Left renal pelvis (tissue), 4 donors: ENCODE measurements at places on chromosomes 7 and 10.

DNA sequence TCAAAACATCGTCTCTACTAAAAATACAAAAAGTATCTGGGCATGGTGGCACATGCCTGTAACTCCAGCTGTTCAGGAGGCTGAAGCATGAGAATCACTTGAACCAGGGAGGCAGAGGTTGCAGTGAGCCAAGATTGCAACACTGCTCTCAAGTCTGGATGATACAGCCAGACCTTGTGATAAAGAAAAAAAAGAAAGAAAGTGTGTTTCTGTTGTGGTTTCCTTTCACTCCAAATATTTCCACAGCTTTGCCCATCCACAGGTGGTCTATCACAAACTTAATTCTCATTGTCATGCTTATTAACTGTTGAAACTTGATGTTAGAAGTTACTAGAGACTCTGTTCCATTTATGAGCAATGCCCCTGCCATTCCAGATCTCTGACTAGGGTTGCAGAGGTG lies 316.0 kb upstream of the SEMA3C start:
- no peak for DNase-seq

DNA sequence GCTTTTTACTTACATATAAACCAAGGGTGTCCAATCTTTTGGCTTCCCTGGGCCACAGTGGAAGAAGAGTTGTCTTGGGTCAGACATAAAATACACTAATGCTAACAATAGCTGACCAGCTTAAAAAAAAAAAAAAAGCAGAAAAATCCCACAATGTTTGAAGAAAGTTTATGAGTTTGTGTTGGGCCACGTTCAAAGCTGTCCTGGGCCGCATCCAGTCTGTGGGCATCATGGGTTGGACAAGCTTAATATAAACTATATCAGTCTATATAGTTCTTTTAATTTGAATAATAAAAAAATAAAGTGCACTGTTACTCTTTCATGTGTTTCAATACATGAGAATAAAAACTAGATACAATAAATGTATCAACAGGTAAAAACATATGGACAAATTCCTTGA lies 179.9 kb downstream of the DNAJC1 start:
- DNase-seq = no peak

DNA sequence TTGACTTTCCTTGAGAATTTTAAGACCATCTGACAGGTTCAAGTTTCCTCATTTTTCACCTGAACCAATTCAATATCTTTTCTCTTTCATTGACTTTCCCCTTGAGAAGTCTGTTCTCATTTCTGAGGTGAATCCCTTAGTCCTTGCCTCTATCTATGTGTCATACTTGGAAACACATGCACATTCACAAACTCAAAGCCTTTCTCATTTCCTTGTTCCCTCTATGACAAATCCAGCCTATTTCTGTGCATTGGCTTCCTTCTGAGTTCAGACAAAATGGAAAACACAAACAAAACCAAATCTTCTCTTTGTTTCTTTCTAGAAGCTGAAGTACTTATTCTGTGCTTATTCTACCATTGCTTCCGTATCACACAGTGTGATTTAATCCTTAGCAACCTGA lies 13.8 kb downstream of the PTTG1IP2 start:
- no peak for DNase-seq

DNA sequence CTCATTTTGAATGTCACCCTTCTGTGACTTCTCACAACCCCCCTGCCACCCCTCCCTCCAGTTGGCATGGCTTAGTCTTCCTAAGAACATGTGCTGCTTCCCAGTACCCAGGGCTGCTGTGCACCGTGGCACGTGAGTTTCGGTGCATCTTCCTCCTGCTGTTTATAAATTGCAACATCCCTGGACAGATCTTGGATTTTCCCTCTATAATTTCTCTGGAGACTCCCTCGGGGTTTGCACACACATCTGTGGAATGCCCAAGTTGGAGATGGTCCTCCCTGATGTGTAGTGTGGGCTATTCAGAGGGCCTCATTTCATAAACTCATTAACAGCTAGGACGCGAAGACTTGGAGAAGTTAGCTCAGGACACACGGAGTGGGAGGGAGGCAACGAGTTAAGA lies 52.9 kb downstream of the IKZF1 start:
- no peak for DNase-seq

- DNase-seq = no peak
Observed at GRCh38 chr7:142161921-142162320, 50.4 kb downstream of the MGAM2 start.

DNA sequence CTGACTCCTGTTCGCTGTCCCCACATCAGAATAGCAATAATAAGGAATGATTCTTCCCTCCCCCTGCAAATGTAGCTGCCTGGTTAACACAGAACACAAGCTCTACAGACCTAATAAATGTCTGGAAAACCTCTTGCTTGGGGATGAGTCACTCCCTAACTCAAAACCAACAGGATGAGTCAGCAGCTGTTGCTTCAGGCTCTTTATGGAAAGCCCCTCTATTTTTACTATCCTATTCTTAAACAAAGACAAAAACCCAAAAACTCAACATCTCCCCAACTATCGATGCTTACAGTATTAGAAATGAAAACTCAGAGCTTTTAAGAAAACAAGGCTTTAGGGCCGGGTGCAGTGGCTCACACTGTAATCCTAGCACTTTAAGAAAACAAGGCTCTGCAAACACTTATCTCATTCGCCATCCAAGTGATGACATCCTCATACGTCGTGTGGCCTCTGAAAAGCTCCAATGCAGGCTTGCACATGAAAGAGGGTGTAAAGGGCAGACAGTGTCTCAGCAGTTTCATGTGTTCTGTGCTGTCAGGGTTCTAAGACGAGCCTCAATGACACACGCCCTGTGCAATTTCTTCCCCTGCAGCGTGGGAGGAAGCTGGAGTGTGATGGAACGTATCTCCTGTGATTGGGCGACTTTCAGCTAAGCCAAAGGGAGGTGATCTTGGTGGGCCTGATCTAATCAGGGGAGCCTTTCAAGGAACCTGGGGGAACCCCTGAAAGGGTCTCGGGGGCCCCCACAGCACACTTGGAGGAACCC lies 70.1 kb downstream of the AMZ1 start:
- no peak for DNase-seq

GRCh38 chr7:156473476-156474240 lies 166.9 kb upstream of the RNF32 start:
- no peak for DNase-seq

DNA sequence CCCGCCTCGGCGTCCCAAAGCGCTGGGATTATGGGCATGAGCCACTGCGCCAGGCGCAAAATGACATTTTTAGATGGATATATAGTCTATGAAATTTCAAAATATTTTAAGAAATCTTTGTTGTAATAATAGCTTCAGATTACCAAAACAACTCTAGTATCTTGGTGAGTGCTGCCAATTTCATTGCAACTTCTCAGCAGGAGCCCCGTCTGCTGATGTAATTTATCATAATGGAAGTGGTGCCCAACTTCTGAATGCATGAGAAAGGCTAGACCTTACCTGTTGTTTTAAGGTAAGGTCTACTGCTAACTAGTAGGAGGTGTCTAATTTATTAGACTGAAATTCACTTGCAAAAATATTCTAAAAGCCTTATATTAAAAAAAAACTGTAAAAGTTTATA lies 20.0 kb downstream of the PDSS1 start:
- DNase-seq = no peak

- DNase-seq = no peak
Observed at GRCh38 chr10:63707254-63707910, 186.2 kb downstream of the REEP3 start.

DNA sequence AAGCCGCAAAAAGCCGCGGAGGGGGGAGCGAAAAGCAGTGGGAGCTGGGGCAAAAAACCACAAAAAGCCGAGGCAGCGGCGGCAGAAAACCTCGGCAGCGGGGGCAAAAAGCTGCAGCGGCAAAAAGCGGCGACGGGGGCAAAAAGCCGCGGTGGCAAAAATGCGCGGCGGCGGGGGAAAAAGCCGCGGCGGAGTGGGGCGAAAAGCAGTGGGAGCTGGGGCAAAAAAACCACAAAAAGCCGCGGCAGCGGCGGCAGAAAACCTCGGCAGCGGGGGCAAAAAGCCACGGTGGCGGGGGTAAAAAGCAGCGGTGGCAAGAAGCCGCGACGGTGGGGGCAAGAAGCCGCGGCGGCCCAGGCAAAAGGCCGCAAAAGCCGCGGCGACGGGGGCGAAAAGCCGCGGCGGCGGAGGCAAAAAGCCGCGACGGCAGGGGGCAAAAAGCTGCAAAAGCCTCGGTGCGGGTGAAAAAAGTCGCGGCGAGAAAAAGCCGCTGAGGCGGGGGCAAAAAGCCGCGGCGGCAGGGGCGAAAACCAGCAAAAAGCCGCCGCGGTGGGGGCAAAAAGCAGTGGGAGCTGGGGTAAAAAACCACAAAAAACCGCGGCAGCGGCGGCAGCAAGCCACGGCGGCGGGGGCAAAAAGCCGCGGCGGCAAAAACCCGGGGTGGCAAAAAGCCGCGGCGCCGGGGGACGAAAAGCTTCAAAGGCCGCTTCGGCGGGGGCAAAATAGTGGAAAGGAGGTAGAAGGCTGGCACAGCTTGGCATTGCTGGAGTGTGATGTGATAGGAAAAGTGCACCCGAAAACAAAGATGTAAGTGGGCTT lies 135.9 kb downstream of the ZNF92 start:
- DNase-seq = no peak

DNA sequence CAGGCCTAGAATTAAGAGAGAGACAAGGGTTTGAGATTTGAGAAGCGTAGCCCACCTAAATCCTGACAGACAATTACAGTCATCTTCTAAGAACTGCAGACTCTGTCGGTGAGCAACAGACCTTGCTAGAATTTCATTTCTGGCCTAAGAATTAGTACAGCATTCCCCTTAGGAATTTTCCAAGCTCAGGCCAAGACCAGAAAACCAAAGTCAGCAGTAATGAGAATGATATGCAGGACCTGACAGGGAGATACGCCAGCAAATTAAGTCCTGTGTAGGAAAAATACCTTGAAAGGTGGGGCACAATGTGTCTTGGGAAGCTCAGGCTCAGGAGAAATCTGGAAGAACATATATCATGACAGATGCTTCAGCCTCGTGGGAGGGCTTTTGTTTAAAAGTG lies 52.7 kb upstream of the HERPUD2 start:
- DNase-seq = no peak

DNA sequence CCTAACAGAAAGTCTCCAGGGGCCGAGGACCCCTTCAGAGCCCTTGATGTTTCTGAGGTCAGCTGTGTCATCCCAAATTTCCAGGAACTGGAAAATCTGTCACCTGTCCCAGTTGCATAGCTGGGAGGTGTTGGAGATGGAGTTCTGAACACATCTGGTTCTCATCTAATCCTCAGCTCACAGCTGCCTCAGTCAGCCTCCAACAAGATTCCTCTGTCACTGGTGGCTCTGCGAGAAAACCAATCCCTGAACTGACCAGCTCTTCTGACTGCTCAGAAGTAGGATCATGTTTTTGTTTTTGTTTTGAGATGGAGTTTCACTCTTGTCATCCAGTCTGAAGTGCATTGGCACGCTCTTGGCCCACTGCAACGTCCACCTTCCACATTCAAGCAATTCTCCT lies 37.6 kb upstream of the MYL10 start:
- no peak for DNase-seq

DNA sequence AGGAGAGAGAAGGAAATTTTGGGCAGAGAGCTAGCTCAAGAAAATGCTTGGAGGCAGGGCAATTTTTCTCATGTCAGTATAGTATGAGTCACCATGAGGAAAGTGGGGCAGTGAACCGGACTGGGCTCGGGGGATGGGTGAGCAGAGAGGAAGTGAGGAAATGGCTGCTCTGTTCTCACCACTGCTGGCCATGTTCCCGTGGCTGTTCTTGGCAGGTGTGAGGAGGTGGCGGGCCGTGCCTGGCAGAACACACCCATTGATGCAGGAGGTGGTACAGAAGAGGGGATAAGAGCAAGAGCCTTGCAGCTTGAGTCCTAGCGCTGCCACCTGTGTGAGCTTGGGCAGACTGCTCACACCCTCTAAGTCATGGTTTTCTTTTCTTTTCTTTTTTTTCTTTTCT lies 304.4 kb upstream of the LYZL1 start:
- no peak for DNase-seq

DNA sequence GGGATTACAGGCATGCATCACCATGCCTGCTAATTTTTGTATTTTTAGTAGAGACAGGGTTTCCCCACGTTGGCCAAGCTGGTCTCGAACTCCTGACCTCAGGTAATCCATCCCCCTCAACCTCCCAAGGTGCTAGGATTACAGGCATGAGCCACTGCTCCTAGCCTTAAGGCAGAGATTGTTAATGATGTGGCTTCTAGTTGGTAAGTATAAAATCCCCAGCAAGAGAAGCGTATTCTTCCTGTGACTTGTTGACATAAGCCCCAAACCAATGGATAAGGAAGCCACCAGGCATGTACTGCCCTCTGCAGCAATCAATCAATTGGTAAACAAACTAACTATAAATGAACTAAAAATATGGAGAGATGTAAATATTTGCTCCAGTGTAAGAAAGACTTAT lies 41.2 kb downstream of the REEP3 start:
- DNase-seq = no peak

DNA sequence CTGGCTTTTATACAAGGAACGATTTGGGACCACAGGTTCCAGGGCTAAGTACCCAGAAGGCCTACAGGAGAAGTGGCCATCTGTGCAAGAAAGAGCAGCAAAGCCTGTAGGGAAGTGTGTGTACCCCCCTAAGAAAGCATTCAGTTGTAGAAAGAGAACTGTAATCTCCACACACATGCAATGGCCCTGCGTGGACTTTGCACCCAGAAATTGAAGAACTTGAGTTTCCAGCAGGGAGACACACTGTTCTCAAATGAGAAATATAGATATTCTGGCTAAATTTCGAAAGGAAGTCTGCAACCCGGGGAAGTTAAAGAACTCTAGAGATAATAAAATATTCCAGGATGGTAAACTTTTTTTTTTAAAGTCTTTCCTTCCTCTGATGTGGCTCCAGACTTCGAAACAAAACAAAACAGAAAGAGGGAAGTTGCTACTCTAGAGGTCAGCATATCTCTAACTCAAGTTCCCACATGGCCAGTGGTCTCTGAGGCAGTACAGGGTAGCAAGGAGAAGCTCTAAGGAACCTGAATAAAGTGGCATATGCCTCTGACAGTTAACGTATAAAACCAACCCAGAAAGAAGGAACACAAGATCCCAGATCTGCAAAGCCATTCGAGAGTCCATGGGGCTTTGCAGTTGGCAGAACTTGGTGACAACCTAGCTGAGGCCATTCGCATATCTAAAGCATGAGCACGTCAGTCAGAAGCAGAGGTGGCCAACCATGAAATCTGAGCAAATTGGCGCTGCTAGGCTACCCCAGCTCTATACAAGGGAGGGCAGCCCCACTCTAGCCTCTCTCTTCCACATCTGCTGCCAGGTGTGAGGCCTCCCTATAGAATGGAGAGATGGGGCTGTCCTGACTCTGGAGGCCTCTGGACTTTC lies 56.6 kb downstream of the ELMO1 start:
- no peak for DNase-seq

GRCh38 chr10:102814453-102814871 lies 22.8 kb downstream of the CYP17A1 start:
- no peak for DNase-seq
